ENCODE measurements at places on chromosomes 4 and X.

DNA sequence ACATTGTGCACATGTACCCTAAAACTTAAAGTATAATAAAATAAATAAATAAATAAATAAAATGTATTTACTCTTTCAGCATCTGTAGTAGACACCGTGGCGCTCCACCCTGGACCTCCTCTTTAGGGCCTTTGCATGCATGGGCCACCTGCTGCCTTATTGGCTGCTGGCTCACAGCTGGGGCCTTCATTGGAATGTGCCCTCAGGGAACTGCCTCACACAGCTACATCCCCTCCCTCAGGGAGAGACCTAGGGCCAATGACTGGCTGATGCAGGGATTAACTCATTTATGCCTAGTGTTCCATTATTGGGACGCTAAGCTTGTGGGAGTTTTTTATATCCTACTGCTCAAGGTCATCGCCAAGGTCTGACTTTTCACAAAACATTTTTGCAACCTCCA is 302.9 kb upstream of the FTHL17 start:
- no peak for DNase-seq

DNA sequence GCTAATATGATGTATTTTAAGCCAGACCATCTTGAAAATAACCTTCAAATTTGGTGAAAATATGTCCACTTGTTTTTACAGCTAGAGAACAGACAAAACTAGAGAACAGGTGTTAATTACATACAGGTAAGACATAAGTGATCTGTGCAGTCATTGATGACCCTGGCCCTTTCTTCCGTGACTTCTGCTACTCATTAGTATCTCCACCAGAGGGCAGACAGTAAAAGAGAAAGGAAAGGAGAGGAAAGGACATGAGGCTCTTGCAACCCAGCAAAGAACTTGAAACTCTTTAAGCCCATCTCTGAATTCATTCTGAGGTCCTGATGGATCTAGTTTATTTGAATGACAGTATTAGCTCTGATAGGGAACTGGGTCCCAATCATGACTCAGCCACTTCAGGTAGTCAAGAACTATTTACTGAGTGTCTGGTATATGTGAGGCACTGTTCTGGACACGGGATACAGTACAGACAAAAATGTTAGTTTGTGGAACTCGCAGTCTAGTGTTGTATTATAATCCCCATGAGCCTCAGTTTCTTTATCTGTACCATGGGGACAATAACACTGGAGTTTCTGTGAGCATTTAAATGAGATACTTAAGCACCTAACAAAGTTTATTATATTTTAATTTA is 121.0 kb upstream of the TEX13D start:
- DNase-seq = peak; percentile 27

DNA sequence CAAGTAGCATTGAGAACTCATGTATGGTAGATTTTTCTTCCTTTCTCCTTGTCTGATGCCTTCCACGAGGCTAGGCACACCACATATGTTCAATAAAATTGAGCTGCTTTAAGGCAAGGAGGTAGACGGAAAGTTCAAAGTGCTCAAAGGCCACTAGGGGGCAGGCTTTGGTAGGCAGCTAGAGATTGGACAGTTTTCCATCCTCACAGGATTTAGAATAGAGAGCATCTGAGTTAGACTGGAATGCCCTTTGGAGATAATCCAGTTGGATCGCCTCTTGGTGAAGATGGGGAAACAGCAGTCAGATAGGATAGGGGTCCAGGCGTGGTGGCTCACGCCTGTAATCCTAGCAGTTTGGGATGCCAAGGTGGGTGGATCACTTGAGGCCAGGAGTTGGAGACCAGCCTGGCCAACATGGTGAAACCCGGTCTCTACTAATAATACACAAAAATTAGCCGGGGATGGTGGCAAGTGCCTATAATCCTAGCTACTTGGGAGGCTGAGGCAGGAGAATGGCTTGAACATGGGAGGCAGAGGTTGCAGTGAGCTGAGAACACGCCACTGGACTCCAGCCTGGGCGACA is 30.4 kb downstream of the ELF4 start:
- DNase-seq = peak; percentile 75

- DNase-seq = no peak
These were observed 59.4 kb upstream of the MSN start for GRCh38 chrX:65608026-65608425.

DNA sequence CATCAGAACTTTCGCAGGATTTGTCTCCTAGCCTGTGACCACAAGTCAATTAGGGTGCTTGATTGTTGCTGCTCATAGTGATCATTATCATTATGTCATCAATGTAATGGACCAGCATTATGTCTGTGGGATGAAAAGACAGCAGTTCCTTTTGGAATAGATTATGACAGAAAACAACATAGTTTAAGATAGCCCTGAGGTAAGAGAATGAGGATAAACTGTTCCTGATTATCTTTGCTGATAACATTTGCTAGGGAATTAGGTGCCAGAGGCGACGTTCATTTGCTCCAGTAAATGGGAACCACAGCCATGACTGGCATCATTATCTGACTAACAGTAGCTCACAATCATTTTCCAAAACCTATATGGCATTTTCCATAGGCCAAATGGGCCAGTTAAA is 12.7 kb upstream of the THOC2 start:
- no peak for DNase-seq

GRCh38 chrX:13485167-13485566 is 84.2 kb upstream of the EGFL6 start:
- DNase-seq = peak; percentile 23

Data from small intestine (tissue), 16 donors.